ENCODE measurements at places on chromosomes 4 and X.

- DNase-seq: no peak
Measured at GRCh38 chrX:129522184-129523078, 859 bp downstream of the SMARCA1 start.

DNA sequence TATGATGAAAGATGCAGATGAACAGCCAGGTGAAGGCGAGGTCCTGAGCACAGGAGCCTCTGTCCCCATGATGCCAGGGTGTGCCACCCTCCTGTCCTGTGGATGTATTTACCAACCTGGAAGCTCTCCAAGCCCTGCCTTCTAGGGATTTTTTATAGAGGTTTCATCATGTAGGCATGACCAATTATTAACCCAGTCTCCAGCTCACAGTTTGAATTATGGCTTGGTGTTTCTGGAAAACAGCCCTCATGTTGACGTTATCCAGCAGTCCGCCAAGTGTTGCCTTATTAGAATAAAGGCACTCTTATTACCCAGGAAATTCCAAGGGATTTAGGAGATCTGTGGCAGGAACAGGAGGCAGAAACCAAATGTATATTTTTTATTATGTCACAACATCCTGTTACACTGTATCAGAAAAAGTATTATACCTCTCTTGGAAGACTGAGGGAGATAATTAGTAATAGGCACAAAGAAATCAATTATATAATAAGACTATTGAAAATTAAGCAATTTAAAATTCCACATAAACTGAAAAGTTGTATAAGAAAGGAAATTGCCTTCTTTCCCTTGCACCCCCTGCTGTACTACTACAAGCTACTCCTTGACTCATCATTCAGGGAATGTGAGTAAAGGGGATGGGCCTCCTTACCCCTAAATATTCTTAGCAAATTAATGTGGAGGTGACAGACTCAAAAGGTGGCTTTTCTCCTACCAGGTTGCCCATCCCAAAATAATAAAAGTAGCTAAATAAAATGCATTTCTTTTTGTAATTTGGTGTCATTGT is 129.6 kb downstream of the ZNF330 start:
- DNase-seq: no peak

- no peak for DNase-seq
Measured at GRCh38 chr4:86934147-86934770, 552 bp upstream of the AFF1 start.

DNA sequence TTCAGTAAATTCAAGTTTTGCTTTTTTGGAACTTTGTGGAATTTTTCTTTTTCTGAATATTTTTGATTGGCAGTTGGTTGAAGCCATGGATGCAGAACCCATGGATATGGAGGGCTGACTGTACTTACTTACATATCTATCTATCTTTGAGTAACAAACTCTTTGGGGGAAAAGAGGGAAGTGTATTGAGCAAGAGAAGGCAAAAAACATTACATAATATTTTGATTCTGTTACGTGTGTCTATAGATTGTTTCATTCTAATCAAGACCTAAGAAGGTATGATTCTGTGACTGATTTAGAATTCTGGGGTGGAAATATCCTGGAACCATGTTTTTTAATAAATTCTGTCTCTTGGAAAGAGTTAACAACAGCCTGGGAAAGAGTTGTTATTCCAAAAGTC is 31.5 kb downstream of the GRSF1 start:
- no peak for DNase-seq

DNA sequence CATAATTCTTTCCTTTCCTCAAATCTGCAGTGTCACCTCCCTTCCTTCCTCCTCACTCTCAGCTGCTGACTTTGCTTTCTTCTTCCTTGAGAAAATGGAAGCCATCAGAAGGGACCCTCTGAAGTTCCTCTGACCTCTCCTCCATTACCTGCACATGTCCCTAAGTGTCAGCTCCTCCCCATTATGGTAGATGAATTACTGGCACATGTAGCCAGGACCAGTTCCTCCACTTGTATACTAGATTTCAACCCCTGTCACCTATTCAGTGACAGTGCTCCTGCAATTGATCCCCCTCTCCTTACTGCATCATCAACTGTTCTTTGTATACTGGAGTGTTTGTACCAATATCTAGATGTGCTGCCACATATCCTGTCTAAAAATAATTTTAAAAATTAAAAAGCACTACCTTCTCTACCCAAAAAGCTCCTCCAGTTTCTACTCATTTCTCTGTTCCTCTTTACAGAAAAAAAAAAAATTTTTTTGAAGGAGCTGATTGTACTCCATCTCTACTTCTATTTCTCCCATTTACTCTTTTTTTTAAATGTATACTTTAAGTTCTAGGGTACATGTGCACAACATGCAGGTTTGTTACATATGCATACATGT is 78.6 kb downstream of the CLCN5 start:
- DNase-seq: no peak

DNA sequence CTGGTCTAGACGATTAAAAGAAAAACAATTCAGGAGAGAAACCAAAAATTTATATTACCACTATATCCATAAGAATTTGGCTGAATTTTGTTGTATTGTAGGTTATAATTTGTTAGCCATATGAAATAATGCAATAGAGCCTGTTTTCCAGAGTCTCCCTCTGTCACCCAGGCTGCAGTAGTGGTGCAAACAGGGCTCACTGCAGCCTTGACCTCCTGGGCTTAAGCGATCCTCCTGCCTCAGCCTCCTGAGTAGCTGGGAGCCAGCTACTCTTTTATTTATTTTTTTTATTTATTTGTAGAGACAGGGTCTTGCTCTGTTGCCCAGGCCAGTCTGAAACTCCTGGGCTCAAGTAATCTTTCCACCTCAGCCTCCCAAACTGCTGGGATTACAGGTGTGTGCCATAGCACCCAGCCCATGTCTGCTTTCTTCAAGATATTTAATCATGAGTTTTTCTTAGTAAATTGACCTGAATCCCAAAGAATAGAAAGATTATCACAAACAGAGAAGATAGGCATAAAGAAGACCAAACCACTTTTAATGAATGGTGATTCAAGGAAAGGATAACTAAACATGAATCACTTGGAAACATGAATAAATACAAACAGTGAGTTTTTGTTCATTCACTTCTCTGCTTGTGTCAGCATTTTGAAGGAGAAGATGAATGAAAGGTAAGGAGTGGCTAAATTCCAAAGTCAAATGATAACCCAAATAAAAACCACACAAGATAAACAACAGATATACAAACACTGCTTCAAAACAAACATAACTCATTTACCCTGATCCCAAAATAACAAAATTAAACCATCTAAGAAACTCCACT is 82.1 kb downstream of the PPP3CA start:
- no peak for DNase-seq

GRCh38 chr4:68797618-68798017 is 18.2 kb upstream of the UGT2B10 start:
- DNase-seq: no peak

DNA sequence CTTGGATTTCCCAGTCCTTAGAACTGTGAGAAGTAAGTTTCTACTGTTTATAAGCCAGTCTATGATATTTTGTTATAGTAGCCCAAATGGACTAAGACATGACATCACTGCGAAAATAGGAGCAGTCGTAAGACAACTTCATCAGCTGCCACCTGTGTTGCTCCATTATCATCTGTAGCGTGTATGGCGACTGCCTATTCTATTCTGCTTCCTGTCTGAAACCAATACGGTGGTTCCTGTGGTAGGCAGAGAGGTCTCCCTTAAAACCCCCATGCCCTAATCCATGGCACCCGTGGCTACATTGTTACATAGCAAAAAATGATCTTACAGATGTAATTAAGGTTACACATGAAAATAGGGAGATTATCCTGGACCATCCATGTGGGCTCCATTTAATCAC is 105.4 kb upstream of the FAT1 start:
- DNase-seq: no peak

DNA sequence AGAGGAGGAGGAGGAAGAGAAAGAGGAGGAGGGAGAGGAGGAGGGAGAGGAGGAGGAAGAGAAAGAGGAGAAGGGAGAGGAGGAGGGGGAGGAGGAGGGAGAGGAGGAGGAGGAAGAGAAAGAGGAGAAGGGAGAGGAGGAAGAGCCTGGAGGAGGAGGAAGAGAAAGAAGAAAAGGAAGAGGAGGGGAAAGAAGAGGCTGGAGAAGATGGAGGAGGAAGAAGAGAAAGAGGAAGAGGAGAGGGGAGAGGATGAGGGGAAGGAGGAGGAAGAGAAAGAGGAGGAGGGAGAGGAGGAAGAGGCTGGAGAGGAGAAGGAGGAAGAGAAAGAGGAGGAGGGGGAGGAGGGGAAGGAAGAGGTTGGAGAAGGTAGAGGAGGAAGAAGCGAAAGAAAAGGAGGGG is 46.0 kb upstream of the SHOX start:
- DNase-seq: no peak

- DNase-seq: no peak
Measured at GRCh38 chr4:176565049-176565448, 227.7 kb downstream of the VEGFC start.

DNA sequence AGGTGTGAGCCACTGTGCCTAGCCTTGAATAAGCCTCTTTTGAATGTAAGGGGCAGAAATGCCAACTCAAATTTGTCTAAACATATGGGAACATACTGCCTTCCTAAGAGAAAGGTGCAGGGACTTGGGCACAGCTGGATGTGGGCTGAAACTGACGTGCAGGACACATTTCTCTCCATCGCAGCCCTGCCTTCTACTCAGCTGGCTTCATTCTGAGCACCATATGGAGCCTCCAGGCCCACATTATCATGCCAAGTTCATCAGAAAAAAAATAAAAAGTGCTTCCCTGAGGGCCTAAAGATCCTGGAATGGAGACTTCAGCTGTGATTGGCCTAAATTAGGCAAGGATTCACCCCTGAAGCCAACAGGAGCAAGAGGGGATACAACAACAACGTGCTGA is 386.2 kb downstream of the RAB28 start:
- no peak for DNase-seq

DNA sequence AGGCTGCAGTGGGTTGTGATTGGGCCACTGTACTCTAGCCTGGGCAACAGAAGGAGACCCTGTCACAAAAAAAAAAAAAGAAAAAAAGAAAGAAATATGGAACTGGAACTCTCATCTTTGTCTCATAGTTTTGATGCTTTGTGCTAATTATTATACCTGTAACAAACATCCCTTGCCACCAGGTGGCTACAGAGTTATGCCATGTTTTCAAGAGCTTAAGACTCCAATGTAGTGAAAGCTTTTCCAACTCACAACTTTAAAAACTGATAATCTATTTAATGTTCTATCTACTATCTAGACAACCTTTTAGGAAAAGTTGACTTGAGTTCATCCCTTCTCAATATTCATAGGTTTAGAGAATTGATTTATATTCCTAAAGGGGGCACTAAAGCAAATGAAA is 42.4 kb downstream of the HTR2C start:
- no peak for DNase-seq

DNA sequence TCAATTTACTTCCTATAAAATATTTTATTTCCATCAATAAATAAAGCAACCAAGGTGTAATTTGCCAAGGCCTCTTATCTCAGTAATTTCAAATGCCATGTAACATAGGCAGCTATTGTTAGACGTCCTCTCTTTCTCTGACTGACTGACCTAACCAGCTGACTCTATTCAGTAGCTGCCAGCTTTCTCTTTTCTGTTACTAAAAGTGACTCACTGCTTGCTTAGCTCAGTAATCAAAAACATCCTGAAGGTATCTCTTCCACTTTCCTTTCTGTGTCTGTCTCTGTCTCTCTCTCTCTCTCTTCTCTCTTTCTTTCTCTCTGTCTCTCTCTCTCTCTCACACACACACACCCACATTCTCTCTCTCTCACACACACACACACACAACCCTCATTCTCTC is 134.2 kb downstream of the SPOCK3 start:
- DNase-seq: no peak

GRCh38 chrX:135275973-135276372 is 24.1 kb downstream of the ETDA start:
- no peak for DNase-seq

GRCh38 chrX:101057093-101057714 is 5.3 kb upstream of the TRMT2B start:
- no peak for DNase-seq

DNA sequence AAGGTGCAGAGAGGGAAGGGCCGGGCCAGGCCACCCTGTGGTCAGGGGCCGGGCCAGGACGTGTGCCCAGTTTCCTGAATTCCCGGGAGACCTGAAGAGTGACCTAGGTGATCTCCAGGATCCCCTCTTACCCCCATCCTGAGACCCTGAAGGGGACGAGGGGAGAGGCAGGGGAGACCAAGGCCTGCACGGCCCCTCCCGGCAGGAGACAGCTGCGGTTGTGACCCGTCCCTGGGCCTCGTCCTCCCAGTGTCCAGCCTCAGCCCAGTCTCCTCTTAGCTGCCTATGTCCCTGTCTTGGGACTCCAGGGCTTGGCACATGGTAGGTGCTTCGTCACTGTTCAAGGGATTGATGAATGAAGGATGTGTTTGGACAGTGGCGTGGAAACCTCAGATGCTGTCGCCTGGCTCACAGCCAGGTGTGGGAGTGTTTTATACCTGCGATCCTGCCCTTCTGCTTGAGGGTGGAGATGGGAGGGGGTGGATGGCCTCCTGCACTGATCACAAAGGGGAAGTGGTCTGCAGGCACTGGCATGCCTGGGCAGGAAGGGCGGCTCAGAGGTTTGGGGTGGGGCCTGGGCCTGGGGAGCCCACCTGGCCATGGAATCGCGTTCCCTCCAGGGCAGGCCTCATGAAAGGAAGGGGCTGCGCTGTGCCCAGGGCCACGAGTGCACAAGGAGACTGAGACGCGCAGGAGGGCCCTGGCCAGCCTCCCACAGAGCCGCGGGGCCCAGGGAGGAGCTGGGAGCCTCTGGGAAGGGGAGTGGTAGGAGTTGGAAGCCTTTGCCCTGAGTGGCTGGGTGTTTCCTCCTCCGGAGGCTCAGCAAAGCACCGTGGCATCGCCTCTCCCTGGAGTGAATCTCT is 6.9 kb downstream of the SH3TC1 start:
- DNase-seq: no peak

DNA sequence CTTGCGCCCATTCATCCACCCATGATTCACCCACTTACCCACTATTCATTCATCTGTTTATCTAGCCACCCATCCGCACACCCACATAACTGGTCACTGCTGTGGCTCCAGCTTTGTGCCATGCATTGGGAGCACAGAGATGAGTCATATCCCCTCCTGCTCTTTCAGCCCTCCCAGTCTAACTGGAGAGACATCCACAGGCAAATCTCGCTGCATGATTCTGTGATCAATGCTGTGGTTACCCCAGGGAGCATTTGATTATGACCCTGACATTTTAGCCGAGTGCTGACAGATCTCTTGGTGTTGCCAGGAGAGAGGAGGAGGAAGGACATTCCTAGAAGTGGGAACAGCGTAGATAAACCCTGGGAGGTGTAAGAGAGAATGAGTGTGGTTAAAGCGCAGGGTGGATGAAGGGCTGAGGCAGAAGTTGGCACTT is 10.4 kb upstream of the PORCN start:
- no peak for DNase-seq
